Type B pancreatic cell (in vitro differentiated cells): ENCODE measurements at places on chromosomes 12 and 14. TPM values are rescaled to one million over a fixed set of nuclear protein-coding genes. Genes with fewer than 3 reads are reported as not detected.
A peak's percentile ranks its signal among the peaks of the same experiment; 100 is the strongest.

DNA sequence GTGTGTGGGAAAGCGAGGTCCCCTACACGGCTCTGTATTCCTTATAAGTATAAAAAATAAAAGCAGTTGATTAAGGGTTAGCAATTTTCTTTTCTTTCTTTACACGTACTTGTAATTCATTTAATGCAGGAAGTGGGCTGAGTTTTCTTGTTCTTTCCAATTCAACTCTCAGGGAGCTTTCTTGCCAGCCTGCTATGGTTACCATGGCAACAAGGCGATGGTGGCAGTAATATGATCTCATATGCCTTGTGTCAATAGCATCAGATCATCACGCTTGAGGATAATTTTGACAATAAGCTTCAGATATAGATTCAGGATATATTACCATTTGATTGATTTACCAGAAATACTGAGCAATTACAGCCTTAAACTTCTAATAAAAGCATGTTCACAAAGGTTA, 466.5 kb downstream of the APAF1 start:
- DNase-seq, result no peak

DNA sequence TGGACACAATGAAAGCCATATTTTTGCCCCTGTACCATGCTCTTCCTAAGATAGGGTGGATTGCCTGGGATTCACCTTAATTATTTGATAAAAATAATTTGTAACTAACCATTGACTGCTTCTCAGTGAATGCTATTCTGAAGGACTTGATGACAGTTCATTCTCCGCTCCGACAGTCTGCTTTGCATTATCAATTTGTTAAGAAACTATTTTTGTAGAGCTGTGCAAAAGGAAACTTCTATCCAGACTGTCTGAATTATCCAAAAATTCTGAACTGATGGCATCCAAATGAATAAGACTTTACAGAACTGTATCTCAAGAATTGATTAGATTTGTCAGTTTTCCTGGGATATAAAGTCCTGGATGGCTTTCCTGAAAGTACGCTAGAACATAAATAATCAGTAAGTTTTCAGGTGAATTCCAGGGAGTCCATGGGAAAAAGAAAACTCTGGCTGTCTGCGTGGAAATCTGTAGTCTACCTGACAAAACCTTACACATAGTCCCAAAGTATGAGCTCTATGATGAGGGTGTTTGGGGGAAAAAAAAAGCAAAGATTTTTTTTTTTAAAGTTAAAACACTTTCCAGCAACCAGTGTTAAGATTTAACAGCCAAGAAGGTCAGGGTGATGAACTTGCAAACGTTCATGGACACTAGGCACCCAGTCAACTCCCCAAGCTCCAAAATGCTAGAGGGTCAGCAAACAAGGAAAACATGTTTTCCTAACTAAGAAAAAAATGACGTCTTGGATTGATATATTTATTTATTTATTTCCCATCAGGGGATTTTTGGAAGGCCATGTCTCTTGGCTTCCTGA, 291.1 kb upstream of the TBX3 start:
- no peak for DNase-seq

- no peak for DNase-seq
These were observed 256.3 kb upstream of the SFSWAP start for GRCh38 chr12:131454418-131455217.

Gene RPS6KL1
- total RNA-seq, result 5.3 and 7.5 TPM in 2 replicates

Gene MIP
- not detected in 2 replicates for total RNA-seq

Gene AMDHD1
- 0.43 and 1.0 TPM in 2 replicates for total RNA-seq

DNA sequence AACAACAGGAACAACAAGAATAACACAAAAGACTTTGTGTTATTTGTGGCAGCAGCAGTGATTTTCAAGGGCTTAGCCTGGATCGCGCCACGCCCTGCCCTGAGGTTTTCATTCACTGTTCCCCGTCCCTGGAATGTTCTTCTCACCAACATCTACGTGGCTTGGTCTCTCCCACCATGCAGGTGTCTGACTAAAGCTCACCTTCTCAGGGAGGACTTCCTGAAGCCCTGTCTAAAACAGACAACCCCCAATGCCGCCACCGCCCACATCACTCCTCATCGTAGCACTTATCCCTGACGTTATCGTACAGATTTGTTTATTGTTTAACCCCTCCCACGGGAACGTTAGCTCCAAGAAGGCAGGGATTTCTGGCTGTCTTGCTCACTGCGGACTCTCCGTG, 40.4 kb downstream of the P2RX4 start:
- no peak for DNase-seq

GRCh38 chr12:51951199-51951842, at the start of gene ACVR1B:
ACVR1B (plus strand) TSS chr12:51951699; CDS start chr12:51951744, 45 bp downstream.
- DNase-seq, result peak; percentile 92

Gene OR4K14
- not detected in 2 replicates for total RNA-seq

DNA sequence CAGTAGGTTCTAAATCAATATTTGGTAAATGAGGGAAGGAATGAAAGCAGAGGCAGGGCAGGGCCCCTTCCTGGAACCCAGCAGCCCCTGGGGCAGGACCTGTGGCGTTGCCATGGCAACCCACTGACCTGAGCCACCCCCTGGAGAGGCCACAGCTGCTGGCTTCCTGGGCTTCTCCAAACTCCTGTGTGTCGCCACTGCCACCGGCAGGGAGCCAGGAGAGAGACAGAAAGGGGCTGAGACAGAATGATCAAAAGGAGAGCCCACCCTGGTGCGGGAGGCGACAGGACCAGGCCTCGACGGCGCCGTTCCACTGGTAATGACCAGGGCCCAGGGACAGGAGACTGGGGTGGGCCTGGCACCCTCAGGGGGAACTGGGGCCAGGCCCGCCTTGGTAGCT, 18.2 kb downstream of the RFX4 start:
- no peak for DNase-seq

GRCh38 chr12:89270548-89270947, 81.8 kb downstream of the DUSP6 start:
- no peak for DNase-seq

- DNase-seq, result no peak
These were observed 316.4 kb downstream of the ZFP36L1 start for GRCh38 chr14:68476212-68477109.

GRCh38 chr14:70121521-70121920, 67.2 kb downstream of the SLC8A3 start:
- DNase-seq, result no peak

Gene SLC38A4
- total RNA-seq, result 11.8 and 14.4 TPM in 2 replicates

GRCh38 chr14:94395888-94396574, 7.6 kb upstream of the SERPINA1 start:
- DNase-seq, result no peak

GRCh38 chr12:11648514-11649412, 711 bp upstream of the ETV6 start:
- peak; percentile 77 for DNase-seq

DNA sequence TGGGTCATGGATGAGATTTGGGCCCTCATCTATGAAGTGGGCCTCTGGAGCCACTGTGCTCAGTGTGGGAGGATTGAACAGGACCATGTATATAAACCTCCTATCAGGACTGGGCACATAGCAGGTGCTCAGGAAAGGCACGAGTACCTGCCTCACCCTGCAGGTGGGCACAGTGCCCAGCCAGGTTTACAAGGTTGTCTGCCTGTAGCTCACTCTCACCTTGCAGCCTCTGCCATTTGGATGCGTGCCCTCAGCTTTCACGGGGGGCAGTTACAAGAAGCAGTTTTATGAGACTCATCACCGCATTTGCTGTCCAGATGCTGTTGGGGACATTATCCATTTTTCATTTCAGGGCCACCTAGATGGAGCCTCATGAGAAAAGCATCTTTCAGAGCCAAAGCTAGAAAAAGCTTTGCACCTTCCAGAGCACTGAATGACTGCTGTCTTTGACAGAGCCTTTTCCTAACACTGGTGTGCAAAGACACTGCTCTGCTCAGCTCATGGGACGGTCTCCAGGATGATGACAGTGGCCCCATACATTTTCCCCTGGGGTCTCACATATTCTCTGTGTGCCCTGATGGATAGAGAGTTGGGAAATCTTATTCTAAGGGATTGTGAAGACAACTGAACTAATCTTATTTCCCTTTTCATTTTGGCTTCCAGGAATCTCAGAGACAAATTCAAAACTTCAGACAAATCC, 327.5 kb upstream of the RTL1 start:
- peak; percentile 39 for DNase-seq

GRCh38 chr14:23248601-23249000, 10.9 kb downstream of the RNF212B start:
- no peak for DNase-seq

DNA sequence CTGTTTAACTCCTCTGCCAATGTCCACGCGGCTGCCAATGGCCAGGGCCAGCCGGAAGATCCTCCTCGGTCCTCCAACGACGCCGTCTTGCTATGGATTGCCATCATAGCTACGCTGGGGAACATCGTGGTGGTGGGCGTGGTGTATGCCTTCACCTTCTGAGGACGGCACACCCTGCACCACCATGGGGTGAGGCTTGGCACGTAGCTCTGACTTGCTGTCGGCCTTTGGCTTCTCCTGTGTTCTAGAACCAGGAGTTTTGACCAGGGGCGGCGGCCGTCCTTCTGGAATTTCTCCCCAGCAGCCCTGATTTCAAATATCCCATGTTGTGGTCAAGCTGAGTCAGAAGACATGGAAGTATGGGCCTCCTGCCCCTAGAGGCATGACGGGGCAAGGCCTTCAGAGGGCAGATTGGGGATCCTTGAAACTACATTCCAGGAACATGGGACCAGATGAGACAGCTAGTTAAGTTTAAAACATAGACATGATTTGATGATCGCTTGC, 47.5 kb downstream of the C14orf132 start:
- no peak for DNase-seq

- no peak for DNase-seq
These were observed 10.7 kb downstream of the SCARB1 start for GRCh38 chr12:124852911-124853427.
